ENCODE measurements at places on chromosomes 5 and 9.

DNA sequence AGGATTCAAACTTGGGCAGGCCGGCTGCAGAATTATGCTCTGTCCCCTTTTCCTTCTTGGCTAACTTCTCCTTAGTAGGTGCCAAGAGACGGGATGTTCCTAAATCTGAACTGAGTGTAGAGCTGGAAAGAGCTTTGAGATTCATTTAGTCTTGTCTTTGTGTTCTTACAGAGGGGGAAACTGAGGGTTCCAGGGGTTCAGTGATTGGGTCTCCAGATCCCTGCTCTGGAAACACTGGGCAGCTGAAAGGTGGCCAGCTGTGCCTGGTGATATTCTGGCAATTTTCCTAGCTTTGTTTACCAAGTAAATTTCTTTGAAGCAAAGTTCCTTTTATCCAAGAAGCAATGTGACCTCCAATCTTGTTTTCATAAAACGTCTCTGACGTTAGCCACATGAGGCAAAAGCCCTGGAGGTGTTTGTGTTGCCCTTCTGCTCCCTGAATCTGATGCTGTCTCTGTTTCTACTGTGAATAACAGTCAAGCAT lies 288.7 kb downstream of the ZSWIM6 start:
- DNase-seq, result no peak

- DNase-seq, result no peak
These were observed 40.5 kb upstream of the HMCN2 start for GRCh38 chr9:130225071-130225470.

GRCh38 chr9:83511051-83511450 lies 27.1 kb downstream of the FRMD3 start:
- DNase-seq, result no peak

GRCh38 chr5:68428231-68428811 lies 212.8 kb downstream of the PIK3R1 start:
- no peak for DNase-seq

DNA sequence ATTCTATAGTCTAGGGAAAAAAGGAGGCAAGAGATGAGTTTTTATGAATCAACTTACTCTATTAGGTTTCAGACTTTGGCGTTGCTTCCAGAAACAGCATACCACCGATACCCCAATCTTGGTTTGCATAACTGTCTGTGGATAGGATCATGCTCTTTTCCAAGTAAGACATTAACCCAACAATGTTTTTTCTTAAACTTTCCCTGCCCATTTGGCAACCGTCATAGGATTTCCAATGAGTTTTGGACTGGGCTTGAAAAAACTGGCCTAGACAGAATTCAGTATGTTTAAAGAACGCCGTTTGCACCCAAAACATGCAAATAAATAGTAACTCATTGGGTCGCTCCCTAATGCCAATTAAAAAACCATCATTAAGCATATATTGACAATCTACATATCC lies 106.0 kb downstream of the SMIM23 start:
- DNase-seq, result no peak

GRCh38 chr5:141223112-141223783 lies at the start of gene PCDHB14:
Gene PCDHB14 (plus strand): TSS chr5:141223343. CDS start chr5:141223506, 163 bp downstream.
- no peak for DNase-seq

DNA sequence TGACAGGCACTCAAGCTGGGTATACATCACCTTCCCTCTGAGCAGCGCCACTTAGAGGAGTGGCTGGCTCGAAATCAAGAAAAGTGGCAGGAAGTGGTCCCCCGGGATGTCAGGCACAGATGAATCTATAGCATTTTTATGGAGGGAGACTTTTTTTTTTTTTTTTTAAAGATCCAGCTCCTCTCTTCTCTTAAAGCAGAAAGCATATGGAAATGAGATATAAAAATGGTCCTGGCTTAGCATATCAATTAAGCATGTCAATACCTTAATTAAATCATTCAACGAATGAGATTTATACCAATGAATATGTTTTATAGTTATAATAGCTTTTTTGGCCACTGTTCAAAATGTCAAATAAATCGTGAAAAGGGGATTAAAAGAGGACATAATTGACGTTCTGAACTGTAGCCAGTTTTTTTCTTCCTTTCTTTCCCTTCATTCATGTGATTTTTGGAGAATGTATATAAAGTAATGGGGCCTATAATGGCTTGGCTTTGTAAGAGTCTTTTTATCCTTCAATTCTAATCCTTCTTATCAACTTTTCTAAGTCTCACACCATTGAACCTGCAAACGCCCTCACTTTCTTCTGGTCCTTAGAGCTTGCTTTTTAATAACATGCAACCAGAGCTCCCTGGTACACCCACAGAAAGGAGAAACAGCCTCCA lies 319.2 kb upstream of the PANK3 start:
- DNase-seq, result no peak

DNA sequence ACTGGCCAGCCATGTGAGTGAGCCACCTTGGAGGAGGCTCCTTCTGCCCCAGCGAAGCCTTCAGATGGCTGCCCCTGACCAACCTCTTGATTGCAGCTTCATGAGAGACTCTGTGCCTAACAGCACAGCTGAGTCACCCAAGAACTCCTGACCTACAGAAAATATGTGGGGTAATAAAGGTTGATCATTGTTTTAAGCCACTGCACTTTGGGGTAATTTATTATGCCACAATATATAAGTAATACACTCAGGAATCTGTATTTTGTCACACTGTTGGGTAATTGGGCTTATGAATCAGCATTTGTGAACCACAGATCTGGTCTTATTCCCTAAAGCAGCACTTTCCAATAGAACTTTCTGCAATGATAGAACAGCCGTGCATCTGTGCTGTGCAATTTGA lies 24.4 kb upstream of the VDAC1 start:
- DNase-seq, result no peak

DNA sequence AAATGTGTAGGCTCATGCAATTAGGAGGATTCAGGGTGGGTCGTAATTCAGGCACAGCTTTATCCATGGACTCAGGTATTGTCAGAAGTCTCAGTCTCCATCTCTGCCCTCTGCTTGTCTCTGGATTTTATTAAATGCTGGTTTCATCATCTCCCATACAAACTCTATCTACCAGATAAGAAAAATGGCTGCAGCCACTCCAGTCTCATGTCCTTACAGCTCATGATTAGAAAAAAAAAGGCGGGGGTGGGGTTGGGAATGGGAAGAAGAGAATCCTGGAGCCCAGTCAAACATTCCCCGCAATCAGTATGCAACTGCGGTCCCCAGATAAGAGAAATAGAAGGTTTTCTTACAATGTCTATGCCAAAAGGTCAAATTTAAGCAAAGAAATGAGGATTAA lies 7.6 kb upstream of the FBXO38 start:
- DNase-seq, result no peak

GRCh38 chr5:149766460-149767280 lies 36.6 kb downstream of the PPARGC1B start:
- DNase-seq, result no peak

DNA sequence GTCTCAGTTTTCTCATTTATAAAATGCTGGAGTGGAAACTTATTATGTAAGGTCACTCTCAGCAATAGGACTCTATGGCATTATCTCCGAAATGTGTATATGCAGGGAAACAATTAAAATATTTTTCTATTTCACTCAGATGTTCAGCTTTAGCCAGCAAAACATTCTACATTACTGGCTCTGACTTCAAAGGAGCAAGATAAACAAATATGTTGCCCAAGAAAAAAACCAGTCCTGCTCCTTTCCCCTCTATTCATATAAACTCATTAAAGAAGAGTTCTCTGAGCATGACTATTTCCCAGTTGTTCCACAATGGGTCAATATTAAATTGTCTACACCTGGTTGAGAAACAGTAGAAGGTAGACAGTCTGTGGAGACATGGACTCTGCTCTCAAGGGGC lies 155.0 kb downstream of the NPR3 start:
- DNase-seq, result no peak

All from activated naive CD4-positive, alpha-beta T cell treated with anti-CD3 and anti-CD28 coated beads, Interleukin-2, amount 50 U/mL, for 72 hours (primary cell).